ENCODE measurements at places on chromosomes 1 and 21.

DNA sequence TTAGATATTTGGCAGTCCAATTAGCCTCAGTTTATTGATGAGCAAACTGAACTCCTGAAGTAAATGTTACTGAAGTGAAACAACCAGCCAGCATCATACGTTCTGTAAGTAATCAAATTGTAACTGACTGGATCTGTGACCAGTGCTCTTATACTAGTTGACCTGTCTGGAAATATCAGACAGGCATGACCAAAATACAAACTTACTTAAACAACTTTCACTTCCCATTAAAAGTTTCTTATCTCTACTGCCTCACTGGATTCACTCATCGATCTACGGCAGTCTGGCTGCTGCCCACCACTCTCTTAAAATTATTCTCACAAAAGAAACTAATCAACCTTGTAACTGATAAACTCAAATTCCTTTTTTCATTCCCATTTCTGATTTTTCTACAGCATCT, 56.4 kb downstream of the WDR3 start:
- no peak for DNase-seq

DNA sequence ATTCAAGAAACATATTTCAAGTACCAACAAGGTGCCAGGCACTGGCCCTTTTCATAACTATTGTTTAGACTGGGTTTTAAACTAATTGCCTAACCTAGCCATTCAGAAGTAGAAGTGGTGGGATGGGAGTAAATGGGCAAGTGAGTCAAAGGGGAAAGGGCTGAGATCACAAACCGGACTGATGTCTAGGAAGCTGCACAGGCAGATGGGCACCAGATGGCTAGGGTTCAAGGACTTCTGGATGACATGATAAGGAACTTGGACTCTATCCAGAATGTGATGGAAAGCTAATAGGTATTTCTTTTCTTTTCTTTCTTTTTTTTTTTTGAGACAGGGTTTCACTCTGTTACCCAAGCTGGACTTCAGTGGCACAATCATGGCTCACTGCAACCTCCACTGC, 46.6 kb downstream of the LYST start:
- no peak for DNase-seq

DNA sequence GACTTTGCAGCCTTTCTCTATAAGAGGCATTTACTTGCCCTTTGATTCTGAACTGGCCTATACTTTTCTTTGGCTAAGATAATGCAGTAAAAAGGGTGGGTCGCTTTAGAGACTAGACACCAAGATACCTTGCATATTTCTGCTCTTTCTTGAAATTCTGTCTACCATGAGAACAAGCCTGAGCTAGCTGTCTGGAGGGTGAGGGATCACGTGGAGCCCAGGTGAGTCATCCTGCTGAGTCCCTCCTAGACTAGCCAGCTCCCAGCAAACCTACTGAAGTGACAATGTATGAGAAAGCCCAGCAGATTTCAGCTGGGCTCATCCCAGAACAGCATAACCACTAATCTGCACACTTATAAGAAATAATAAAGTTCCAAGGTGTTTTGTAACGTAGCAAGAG, 408.0 kb upstream of the KAZN start:
- no peak for DNase-seq

DNA sequence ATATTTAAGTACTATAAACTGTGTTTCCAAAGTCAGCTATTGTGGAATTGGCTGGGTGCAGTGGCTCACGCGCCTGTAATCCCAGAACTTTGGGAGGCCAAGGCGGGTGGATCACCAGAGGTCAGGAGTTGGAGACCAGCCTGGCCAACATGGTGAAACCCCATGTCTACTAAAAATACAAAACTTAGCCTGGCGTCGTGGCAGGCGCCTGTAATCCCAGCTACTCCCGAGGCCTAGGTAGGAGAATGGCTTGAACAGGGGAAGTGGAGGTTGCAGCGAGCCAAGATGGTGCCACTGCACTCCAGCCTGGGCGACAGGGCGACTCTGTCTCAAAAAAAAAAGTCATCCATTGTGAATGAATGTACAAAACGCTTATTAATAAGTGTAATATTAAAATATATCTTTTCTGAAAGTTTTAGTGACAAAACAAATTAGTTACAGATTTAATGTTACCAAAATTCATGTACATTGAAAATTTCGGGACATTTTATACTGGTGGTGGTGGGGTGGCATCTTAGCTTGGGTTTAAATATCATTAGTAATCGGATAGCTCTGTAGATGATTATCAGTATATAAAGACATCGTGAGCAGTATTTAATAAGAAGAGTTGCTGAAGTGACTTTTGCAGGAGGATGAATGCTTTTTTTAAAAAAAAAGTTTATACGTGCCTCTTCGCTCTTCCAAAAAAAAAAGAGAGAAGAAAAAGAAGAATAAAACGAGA, 503 bp upstream of the SRSF11 start:
- no peak for DNase-seq

DNA sequence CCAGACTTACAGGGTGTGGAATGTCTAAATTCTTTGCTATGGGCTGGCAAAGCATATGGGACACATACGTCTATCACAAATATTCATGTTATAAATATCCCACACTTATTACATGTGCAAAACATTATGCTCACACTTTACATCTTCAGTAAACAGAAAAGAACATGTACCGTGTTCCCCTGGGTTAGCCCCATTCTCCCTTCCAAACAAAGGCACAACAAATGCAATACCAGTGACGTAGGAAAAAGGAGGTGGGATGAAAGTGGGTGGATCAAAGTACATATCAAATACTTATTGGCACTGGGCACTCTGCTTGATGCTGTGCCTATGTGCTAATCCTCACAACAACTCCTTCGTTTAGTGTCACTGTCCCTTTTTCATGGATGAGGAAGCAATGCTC, 170.8 kb downstream of the ZSCAN20 start:
- DNase-seq: no peak

GRCh38 chr1:106681939-106682522, 374.4 kb upstream of the PRMT6 start:
- no peak for DNase-seq

DNA sequence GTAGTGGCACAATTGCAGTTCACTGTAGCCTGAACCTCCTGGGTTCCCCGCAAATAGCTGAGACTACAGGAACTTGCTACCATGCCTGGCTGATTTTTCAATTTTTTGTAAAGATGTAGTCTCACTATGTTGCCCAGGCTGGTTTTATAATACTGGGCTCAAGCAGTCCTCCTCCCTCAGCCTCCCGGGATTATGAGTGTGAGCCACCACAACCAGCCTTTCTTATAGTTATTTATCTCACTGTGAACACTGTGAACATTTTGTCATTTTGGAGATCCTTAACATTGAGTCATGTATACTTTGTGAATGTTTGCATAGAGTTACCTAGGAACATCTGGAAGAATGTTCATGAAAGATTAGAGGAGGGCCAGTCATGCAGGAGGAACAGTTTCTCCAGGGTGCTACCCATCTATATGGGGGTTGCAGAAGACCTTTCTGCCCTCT, 127.1 kb upstream of the CACYBP start:
- no peak for DNase-seq

DNA sequence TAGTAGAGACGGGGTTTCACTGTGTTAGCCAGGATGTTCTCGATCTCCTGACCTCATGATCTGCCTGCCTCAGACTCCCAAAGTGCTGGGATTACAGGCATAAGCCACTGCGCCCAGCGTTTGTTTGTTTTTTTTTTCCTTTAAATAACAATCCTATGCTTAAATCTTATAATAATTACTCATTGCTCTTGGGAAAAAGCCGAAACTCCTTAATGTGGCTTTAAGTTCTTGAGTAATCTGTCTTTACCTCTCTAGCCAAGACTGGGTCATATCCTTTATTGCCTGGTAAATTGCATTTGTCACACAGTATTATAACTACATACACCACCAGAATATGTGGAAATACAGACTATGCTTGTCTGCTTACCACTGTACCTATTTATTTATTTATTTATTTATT, 97.1 kb downstream of the MACF1 start:
- DNase-seq: no peak

DNA sequence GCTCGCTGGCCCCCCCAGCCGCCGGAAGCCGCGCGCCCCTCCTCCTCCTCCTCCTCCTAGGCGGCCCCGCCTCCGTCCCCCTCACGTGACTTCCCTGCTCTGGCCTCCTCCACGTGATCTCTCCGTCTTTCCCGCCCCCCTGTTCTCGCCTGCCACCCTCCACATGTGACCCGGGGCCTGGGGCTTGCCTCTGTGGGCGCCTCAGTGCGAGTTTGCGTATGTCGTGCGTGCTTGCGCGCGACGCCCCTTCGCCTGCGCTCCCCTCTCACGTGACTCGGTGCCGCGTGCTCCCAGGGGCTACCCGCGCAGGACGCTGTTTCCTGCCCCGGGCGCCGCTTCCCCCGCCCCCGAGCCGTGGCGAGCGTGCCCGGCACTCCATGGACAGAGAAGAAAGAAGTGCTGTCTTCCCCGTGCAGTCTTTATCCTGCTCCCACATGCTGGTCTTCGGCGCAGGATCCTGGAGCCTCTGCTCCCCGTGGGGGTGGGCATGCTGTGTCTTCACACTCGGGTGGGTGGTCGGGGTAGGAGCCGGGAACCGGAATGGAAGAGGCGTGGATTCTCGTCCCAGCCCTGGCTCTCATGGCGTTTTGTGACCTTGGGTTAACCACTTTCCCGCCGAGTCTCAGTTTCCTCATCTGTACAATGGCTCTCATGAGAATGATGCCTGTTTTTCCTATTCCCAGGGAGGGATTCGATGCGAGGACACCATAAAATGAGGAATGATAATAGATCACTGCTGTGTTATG, 431 bp upstream of the UBE2Q1 start:
- DNase-seq: peak; percentile 97

DNA sequence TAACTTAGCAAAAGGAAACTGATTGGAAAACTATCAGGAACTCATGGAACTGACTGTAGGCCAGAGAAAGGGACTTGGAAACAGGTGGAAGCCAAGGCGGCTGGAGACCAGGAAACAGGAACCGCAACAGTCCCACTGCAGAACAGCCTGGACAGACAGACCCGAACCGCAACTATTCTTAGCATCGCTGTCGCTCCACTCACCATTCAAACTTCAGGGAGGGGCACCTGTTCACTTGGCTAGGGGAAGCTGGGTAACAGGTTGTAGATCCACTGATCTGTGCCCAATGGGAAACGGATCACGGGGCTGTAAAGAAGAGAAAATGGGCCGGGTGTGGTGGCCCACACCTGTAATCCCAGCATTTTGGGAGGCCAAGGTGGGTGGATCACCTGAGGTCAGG, 61.9 kb downstream of the CLSTN1 start:
- no peak for DNase-seq

DNA sequence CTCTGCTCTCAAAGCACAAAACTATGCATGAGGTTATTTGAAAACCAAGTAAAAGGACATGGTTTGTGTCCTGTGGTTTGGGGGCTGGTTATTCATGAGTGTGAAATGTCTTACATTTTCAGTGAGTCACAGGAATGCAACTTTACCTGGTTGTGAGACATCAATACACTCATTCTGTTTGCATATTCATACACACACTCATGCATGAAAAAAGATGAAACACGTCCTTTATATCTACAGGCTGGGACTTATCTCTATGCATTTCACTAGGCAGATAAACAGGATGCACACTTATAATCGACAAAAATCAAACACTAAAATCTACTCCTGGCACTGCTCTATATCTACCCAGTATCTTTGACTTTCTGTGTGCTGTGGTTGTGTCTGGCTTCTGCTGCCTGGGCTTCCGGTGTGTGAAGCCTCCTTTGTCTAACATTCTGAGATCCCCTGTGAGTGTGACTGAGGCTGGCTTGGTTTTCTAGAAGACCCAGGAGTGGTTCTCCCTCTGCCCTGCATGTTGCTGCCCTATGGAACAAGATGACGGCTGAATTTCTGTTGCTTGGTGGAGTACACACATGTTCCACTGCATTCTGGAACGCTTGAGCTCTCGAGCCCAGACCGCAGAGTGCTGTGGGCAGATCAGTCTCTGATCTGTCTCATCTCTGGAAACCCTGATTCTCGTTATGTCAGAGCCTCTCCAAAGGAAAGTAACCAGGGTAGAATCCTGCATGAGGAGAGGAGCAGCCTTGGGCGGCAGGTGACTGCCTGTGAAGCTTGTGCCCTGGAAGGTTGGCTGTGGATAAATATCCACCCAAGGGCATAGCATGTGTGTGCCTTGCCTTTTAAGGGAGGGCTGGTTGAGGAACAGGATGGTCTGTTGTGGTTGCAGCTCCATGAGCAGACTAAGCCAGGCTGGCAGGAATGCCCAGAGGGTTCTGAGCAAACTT, 19.7 kb upstream of the FASLG start:
- peak; percentile 28 for DNase-seq

GRCh38 chr1:226627924-226628611, 79.5 kb downstream of the STUM start:
- DNase-seq: no peak

GRCh38 chr1:200919386-200919785, 24.7 kb downstream of the INAVA start:
- DNase-seq: no peak

GRCh38 chr1:187680823-187681222, 852.1 kb downstream of the PLA2G4A start:
- no peak for DNase-seq

GRCh38 chr1:28815533-28816185, 3.7 kb downstream of the OPRD1 start:
- no peak for DNase-seq

- DNase-seq: no peak
Measured at GRCh38 chr1:205938682-205939081, 4.6 kb downstream of the SLC26A9 start.

GRCh38 chr1:153678519-153679336, at the start of gene NPR1:
NPR1 (plus strand) TSS chr1:153678688; CDS start chr1:153679109, 421 bp downstream.
- DNase-seq: no peak

GRCh38 chr21:44939532-44940115, at the start of gene SLX9:
SLX9 (plus strand) TSS chr21:44940029; CDS start chr21:44940058, 29 bp downstream.
- peak; percentile 56 for DNase-seq

DNA sequence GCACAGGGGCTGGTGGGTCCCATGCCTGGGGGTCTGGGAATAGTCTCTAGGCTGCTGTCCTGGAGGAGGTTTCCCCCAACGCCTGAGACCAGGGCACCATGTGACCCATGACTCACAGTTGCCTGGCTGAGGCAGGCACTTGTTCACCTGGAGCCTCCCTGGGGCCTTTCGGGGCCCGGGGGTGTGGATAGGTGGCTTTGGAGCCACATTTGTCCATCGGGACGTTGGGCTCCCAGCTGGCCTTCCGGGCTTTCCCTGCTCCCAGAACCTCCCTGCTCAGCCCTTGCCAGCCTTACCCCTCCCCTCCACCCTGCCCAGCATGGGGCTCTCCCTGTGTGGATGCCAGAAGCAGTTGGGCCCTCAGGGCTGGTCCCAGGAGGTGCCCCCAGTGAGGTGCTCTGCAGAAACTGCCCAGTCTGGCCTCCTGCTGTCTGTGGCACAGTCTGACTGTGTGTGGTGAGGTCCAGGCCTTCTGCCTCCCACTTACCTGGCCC, 14.2 kb downstream of the COL6A1 start:
- no peak for DNase-seq

All from stimulated activated CD8-positive, alpha-beta memory T cell treated with anti-CD3 and anti-CD28 coated beads, Interleukin-4, amount 100 ng/mL, for 1 hour (primary cell).